Umbilical cord (tissue), 2 donors: ENCODE measurements at places on chromosomes 7 and 10.
A peak's percentile ranks its signal among the peaks of the same experiment; 100 is the strongest.

DNA sequence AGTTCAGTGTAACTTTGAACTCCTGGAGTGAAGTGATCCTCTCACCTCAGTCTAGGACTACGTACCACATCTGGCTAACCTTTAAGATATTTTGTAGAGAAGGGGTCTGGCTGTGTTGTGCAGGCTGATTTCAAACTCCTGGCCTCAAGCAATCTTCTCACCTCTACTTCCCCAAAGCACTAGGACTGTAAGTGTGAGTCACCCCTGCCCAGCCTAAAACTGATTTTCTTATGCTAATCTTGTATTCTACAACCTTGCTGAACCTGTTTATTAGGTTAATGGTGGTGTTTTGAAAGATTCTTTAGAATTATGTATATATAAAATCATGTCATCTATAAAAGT is 58.0 kb downstream of the LCOR start:
- DNase-seq: no peak

- peak; percentile 71 for DNase-seq
Measured at GRCh38 chr7:2864999-2865670, 21.0 kb upstream of the GNA12 start.

GRCh38 chr10:97046456-97047082 is 139.2 kb downstream of the SLIT1 start:
- DNase-seq: no peak

GRCh38 chr7:24842449-24843241 is 85.4 kb upstream of the GSDME start:
- no peak for DNase-seq

- no peak for DNase-seq
Measured at GRCh38 chr10:99975106-99975829, 34.5 kb downstream of the DNMBP start.

DNA sequence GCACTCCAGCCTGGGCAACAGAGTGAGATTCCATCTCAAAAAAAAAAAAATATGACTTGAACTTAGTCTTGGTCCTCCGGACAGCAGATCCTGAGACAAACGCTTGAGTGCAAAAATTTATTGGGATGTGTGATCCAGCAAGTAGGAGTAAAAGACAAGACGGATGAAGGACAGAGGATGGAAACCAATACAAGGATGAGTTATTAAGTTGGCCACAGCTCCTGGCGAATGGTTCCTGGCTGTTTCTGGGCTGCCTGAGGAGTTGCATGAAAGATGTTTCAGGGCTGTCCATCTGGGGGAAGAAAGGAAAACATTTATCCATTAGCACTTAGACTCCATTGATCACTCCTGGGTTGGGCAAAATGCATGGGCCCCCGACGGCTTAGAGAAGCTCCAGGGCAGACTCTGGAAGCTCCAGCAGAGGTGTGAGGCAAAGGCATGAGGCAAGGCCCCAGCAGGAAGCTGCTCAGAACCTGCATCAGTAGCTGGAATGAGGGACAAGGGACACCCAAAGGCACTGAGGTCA is 98.3 kb upstream of the ZNF438 start:
- no peak for DNase-seq

GRCh38 chr10:107516349-107516748 is 351.8 kb upstream of the SORCS1 start:
- no peak for DNase-seq

DNA sequence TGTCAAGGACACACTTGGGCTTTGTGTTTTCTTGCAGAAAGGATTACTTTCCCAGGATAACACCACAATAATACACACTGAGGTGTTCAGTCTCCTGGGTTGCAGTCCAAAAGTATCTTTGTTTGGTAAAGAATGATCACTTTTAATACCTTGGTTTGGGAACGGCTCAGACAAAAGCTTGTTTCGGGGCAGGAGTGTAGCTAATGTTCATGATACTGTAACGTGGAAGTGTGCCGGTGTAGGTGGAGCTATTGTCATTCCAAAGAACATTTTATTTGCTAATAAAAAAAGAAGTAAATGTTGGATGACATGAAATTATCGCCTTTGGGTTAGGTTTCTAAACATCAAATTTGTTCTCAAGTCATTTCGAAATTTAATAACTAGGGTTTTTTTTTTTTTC is 1.2 kb downstream of the EIF4H start:
- DNase-seq: no peak

DNA sequence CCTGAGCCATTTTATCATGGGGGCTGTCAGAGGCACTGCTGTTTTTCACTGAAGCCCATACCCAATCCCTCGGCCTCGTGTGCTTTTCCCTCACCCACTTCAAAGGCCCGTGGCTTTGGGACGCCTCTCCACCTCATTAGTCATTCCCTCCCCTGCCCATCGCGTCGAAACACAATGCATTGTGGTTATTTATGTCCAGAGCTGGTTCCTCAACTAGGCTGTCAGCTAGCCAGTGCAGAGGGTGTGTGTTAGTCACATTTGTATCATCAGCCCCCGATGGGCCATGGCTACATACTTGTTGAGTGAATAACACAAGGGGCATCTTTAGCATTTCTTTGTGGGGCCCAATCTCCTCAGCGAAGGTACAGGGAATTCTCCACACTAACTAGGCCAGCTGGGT is 3.8 kb upstream of the CRCP start:
- no peak for DNase-seq

- DNase-seq: no peak
Measured at GRCh38 chr10:2944788-2945187, 122.6 kb upstream of the PFKP start.

DNA sequence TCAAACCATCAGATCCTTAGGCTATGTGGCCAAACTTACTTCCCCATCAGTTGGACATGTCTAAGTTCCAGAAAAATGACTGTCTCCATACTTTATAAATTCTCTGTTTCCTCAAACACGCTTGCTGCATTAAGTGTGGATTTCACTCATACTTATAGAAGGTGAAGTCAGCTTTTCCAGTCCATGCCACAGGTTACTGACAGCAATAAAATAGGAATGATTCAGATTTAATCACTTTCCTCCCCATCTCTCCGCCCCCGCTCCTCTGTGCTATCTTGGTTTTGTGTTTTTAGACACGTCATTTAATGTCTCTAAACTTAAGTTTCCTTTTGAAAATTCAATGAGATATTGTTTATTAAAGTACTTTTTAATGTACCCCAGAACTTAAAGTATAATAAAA is 1098.0 kb upstream of the C7orf33 start:
- DNase-seq: no peak

DNA sequence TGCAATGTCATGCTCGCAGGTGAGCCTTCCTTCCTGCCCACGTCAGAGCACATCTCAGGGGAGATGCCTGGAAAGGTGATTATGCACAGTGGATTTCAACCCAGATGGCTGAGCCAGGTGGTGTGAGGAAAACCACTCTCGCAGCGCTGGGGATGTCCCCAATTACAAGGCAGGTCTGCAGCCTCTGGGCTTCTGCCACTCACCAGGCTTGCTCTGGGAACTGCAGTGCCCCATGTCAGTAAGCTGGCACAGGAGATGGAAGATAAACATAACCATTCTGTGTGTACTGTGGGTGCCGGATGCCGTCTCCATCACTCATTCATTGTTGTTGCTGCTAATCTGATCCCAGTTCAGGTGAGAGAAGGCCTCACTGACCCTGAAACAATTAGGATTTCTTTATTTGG is 222.9 kb upstream of the PITRM1 start:
- DNase-seq: no peak

DNA sequence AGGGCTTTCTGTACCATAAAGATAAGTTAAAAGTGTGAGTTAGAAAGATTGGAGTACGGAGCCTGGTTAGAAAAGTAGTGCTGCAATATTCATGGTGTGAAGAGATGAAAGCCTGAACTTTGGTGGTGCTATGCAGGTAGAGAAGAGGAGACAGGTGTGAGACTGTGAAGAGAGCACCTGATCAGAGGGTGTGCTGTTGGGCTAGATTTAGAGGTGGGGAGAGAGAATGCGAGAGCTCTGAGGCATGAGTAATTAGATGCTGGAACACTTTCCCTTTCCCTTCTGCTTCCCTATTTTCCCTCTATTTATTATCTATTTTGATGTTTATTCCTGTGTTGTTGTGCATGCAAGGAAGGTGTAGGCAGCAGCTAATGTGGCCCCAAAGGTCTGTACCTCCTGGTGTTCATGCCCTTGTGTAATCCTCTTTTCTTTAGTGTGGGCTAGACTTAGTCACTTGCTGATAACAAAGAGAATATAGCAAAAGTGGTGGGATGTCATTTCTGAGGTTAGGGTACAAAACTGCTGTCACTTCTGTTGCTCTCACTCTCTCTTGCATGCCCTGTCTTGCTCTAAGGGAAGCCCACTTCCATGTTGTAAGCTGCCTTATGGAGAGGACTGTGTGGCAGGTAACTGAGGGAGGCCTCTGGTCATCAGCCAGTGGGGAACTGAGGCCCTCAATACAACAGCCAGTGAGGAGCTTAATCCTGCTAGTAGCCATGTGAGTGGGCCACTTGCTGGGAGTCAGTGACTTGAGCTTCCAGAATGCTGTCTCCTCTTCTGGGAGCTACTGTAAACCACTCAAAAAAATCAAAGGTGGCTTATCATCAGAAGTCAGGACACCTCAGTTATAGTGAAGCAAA is 2.6 kb upstream of the ATXN7L1 start:
- no peak for DNase-seq

DNA sequence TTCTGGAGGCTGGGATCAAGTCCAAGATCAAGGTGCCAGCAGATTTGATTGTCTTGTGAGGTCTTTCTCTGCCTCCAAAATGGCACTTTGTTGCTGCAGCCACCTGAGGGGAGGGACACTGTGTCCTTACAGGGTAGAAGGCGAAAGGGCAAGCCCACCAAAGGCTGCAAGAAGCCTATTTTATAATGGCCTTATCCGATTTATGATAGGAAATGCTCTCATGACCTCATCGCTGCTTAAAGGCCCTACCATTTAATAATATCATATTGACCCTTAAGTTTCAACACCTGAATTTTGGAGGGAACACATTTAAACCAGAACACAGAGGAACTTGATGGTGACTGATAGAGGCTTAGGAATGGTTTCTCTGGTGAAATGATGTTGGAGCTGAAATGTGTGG is 296.5 kb downstream of the TWIST1 start:
- no peak for DNase-seq

DNA sequence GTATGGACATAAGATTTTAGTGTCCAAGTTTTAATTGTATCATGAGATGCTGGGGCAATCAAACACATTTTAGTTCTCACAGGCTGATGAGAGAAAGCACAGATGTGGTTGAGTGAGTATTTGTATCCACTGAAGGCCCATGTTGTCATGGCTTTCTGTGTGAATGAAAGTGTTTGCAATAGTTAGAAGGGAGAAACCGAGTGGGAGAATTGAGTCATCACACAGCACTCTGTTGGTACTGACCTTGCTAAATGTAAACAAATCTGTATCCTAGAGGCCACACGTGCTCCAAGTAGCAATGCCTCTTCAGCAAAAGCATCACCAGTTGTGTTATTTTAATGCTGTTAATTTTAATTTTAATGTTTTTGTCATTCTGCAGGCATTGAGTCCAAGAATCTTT is 121.2 kb downstream of the EMX2 start:
- DNase-seq: peak; percentile 87

GRCh38 chr10:129743738-129744133 is 220.3 kb downstream of the EBF3 start:
- no peak for DNase-seq

GRCh38 chr10:128186959-128187787 is 61.0 kb upstream of the MKI67 start:
- peak; percentile 46 for DNase-seq

DNA sequence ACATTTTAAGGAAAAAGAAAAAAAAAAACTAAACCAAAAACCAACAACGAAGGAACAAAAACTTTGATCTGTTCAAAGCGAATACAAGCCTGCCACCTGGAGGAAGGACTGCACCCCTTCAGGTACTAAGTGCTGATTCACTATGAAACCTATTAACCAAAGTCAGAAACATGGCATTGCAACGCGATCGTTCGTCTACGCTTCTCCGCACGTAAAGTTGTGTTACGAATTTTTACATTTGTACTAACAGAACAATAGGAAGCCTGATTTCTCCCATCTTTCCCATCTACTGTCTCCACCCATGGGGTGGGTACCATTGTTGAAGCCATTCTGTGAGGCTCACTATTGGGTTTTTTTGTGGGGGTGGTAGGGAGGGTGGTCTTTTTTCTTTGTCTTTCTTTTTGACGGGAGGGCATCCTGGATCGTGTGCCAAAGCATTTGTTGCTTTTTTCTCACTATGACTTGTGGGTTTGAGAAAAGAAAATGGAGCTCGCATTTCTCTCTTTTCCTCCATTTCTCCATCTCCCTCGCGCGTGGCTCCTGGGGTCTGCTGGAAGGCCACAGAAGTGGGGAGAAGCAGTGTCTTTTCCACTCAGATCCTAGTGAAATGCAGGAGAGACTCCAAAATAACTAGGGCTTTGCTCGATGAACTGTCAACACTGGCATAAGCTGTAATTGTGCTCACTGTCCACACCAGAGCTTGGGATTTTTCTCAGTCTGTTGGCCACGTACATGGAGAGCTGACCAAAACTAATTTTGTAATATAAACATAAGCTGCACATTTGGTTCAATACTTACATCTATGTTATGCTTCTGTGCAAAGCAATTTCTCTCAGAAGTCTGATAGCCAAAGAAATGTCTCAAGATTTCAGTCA is 100.9 kb upstream of the YAE1 start:
- peak; percentile 76 for DNase-seq

- no peak for DNase-seq
Measured at GRCh38 chr10:4740471-4740870, 85.5 kb upstream of the AKR1E2 start.

GRCh38 chr10:71748671-71749191 is 24.6 kb downstream of the VSIR start:
- peak; percentile 75 for DNase-seq

GRCh38 chr10:20608503-20608902 is 288.6 kb downstream of the NEBL start:
- no peak for DNase-seq

DNA sequence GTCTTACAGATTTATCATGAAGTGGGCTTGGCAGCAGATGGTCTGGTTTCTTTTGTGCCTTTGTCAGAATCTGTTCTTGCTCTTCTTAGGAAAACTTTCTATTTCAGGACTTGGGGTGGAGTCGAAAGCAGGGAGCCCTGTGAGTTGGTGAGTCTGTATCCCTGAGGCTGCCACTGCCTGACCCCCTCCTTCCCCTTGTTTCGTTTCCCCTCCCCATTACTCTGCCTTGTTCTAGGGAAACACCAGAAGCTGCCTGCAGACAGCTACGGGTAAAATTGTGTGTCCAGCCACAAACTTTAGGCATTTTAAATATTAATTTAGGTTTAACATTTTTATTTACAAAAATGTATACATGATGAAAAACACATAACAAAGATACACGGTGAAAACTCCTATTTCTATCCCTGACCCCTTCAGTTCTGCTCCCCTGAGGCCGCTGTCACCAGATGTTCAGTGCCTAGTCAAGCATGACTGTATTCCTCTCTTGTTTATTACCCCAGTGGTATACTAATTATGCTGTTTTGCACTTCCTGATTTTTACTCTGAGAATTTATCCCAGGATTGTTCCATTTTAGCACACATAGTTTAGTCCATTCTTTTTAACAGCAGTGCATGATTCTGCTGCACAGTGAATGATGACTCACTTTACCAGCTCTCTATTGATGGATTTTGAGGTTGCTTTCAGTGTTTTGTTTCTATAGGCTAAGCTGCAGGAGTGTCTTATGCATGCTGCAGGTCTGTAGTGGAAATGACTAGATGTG is 9.1 kb downstream of the TSPAN14 start:
- peak; percentile 79 for DNase-seq
